ENCODE measurements at places on chromosomes 7 and 10.

- no peak for DNase-seq
Measured at GRCh38 chr10:4048236-4048864, 263.3 kb upstream of the KLF6 start.

GRCh38 chr10:75074711-75075445 is 36.6 kb upstream of the SAMD8 start:
- no peak for DNase-seq

- no peak for DNase-seq
Measured at GRCh38 chr10:99123851-99124250, 111.8 kb downstream of the HPSE2 start.

DNA sequence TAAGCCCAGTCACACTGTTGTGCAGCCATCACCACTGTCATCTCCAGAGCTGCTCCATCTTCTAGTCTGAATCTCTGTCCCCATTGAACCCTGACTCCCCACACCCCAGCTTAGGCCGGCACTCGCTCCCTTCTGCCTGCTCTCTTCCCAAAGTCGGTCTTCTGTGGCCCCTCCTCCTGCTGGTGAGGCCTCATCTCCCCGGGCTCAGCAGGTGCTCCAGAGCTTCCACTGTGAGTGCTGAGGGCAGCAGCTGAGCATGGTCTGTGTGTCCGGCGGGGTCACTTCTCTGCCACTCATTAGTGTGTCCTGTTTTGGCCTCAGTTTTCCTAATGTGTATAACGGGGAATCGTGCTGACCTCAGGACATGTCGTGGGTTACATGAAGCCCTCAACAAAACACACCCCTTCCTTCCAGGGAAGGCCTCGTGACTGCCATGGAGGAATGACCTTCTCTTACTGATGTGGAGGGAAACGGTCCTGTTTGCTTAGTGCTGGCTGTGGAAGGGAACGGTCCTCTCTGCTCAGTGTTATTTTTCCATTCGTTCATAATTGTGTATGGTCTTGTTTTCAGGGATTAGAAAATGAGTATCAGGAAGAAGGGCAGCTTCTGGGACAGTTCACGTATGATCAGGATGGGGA is 4.3 kb upstream of the GET4 start:
- DNase-seq = no peak

DNA sequence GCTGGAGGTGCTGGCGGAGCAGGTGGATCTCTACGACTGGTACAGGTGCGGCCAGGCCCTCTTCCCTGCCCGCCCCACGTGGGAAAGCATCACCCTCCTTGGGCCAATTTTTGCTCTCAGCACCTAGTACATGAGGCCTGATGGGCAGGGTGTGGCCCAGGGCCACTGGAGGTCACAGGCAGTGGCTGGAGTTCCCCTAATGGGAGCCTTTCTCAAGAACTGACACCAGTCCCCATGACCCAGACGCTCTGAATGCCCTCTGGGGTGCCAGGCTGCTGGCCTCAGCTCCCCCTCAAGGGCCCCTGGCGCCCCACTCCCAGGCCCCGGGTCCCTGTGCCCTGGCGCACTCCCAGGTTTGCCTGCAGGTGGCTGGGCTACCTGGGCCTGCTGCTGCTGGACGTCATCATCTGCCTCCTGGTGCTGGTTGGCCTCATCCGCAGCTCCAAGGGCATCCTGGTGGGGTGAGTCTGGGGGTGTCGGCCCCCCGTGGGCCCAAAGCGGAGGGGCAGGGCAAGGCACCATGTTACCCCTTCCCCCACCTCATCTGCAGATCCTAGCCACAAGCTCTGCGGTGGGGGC is 15.9 kb downstream of the TTYH3 start:
- no peak for DNase-seq

DNA sequence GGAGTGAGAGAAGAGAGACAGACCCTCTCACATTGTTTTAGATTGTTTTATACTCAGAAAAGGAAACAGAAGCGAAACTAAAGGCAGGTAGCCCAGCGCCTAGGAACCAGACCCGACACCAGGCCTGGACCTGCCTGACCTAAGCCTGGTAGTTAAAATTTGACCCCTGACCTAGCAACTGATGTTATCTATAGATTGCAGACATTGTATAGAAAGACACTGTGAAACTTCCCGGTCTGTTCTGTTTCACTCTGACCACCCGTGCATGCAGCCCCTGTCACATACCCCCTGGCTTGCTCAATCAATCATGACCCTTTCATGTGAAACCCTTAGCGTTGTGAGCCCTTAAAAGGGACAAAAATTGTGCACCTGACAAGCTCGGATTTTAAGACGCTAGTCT is 31.6 kb downstream of the VIPR2 start:
- DNase-seq = no peak

- no peak for DNase-seq
Measured at GRCh38 chr10:37654466-37654865, 202.9 kb downstream of the ZNF248 start.

GRCh38 chr10:48770561-48771089 is 86.0 kb downstream of the WDFY4 start:
- no peak for DNase-seq

- no peak for DNase-seq
Measured at GRCh38 chr7:92133737-92134270, 473 bp downstream of the CYP51A1 start.

- no peak for DNase-seq
Measured at GRCh38 chr10:4296161-4296560, 511.2 kb upstream of the KLF6 start.

DNA sequence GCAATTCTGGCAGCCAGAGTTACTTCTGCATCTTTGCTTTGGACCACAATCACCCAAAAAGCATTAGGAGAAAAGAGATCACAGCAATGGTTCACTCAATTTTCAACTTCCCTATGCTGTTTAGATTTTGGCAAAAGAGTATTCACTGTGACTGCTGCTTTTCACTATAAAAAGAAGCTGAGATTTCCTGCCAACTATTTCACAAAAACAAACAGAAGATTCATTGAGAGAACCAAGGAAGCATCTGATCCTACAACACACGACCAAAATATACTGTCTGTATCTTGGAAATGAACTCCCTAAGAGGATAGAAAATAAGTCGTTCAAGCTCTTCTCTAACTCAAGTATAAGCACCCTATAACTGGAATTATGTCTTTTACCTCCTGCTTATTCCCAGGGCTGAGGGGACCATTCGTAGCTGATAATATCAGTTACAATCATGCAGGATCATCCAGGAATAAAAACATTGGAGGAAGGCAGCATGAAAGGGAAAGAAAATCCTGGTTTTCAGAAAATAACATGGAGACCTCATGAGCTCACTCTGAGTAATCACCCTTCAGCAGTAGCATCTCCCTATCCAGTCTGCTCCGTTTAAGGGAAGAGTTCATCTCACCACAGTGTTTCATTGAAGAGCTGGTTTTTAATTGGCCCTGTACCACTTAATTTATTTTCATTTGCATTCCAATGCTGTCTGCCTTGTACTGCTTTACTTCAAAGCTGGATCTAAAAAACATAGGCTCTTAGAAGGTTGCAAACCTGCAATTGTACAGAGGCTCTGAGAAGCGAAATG is 256.2 kb downstream of the PAXIP1 start:
- DNase-seq = no peak

- DNase-seq = no peak
Measured at GRCh38 chr7:28725911-28726310, 232.2 kb downstream of the TRIL start.

- no peak for DNase-seq
Measured at GRCh38 chr7:55520426-55521140, 51.7 kb downstream of the VOPP1 start.

GRCh38 chr7:80517282-80517747 is 5.5 kb upstream of the GNAT3 start:
- DNase-seq = no peak

GRCh38 chr10:119871881-119872609 is 598 bp downstream of the MCMBP start:
- no peak for DNase-seq

GRCh38 chr10:78867555-78867939 is 201.2 kb upstream of the ZMIZ1 start:
- DNase-seq = no peak

DNA sequence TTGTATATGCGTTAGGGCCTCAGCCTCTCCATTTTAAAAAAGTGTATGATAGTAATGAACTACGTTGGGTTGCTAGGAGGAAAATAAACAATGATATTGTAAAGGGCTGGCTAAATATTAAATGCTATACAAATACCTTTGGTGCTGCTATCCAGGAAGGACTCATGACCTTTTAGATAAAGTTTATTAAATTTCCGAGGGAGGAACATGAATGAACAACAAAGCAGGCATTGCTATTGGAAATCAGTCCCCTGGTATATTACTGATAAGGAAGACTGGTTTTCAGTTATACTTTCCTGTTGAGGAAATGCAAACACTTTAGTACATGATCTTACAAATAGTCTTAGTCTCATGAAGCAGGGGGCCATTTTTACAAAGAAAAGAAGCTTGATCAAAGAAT is 17.2 kb upstream of the AGR2 start:
- no peak for DNase-seq

- no peak for DNase-seq
Measured at GRCh38 chr10:3750006-3750816, 34.8 kb downstream of the KLF6 start.

- no peak for DNase-seq
Measured at GRCh38 chr7:131097662-131098376, 229.9 kb upstream of the MKLN1 start.

GRCh38 chr7:4785371-4785770 is 9.9 kb downstream of the AP5Z1 start:
- no peak for DNase-seq

DNA sequence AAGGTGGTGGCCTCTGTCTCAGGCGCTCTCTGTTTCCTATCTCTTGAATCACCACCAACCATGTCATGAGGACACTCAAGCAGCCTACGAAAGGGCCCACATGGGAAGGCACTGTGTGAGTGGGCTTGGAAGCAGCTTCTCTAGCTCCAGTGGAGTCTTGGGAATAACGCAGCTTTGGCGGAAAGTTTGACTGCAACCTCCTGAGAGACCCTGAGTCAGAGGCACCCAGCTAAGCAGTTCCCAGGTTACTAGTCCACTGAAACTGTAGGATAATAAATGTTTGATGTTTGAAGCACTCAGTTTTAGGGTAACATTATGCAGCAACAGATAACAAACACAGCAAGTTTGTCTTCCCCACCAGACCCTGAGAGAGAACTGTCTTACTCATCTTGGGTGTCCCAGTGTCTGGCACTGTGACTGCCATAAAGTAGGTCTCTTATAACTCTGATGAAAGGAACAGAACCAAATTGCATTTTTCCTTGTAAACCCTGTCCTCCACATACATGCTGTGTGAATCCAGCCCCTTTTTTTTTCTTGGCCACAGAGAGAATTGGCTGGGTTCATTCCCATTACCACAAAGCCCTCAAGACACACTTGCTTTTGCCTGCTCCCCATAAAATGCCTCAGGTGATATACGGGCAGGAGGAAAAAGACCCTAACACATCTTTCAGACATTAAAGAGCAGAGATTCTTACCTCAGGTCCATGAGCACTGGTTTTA is 185.5 kb downstream of the ZNF365 start:
- no peak for DNase-seq

DNA sequence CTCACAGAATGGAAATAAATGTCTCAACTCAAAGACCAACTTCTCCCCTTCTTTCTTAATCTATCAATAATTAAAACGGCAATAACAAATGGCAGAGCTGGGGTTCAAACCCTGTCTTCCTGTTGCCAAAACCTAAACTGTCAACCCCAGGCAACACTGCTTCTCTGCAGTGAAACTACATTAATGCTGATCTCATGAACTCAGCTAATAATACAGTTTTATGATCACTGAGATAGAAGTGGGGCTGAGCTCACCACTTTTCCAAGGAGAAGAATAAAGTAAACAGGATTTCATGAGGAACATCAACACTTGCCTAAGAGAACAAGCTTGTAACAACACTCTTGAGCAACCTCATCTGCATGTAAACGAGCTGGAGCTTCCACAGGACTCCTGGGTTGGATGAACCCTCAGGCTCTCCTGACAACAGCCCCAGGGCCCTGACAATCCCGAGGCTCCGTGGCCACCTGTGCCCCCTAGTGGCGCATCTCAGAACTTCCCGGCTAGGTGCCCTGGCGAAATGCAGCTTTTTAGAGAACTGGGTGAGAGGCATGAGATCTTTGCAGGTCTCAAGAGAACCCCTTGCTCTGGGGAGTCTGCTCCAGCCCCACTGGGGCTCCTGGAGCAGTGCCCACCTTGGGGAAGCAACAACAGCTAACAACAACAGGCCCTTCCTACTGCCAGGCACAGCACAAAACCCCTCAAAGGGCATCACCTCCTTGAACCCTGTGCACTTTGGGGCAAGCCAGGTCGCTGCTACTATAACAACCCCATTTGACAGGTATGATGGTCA is 169.3 kb downstream of the SH3PXD2A start:
- no peak for DNase-seq

GRCh38 chr10:29585488-29585976 is 49.2 kb downstream of the SVIL start:
- no peak for DNase-seq

GRCh38 chr10:11082526-11082925 is 64.9 kb downstream of the CELF2 start:
- DNase-seq = no peak

GRCh38 chr10:79021948-79022499 is 46.7 kb upstream of the ZMIZ1 start:
- no peak for DNase-seq

GRCh38 chr10:98474628-98475027 is 27.9 kb upstream of the HPS1 start:
- no peak for DNase-seq

DNA sequence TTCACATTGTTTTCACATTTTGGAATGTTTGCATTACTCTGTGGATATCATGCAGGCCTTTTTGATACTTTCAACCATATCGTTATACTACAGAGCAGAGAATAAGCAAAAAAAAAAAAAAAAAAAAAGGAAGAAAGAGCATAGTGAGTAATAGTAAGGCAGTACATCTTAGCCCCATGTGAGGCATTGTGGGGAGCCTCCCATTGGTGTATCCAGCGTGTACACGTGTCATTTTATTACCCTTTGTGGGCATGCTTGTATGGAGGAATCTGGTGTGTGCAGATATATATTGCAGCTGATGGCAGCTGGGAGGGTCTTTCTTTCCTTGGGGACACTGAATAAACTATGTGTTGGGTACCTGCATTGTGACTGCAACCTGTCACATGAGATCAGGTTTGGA is 19.6 kb downstream of the R3HCC1L start:
- no peak for DNase-seq

GRCh38 chr10:42734536-42734935 is 48.1 kb upstream of the BMS1 start:
- DNase-seq = no peak

DNA sequence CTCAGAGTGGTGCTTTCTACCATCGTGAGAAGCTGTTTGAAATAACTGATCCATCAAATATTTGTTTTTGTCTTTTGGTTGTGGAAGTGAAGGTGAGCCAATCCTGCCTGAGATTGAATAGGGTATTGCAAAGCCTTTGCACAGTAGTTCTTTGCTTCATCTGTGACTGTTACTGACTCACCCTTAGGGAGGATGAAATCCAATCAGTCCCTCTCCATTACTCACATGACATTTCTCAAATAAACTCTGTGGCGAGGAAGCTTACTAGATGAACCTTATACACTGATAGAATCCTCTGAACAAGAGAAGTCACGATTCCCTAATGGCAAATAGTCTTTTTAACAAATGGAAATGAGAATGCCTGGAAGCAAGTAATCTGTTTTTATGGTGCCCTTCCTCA is 31.9 kb downstream of the HEPACAM2 start:
- DNase-seq = no peak
